Activated T-cell treated with anti-CD3 and anti-CD28 coated beads for 4 hours (primary cell): ENCODE measurements at places on chromosomes 6 and 20.

DNA sequence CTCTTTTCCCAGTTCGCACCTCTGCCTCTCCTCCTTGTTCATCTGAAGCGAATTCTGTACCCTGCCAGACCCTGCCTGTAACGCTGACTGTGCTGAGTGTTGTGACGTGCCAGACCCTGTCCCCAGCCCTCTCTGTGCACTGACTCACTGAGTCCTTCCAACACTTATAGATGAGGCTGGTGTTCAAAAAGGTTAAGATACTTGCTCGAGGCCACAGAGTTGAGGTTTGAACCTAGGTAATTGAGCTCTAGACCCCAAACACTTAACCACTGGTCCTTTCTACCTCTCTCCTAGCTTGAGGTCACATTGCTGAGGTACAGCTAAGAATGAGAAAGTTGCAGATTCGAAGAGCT is 45.7 kb upstream of the NEDD9 start:
- DNase-seq: no peak

- DNase-seq: no peak
Observed at GRCh38 chr6:153994004-153994403, 45.0 kb upstream of the OPRM1 start.

DNA sequence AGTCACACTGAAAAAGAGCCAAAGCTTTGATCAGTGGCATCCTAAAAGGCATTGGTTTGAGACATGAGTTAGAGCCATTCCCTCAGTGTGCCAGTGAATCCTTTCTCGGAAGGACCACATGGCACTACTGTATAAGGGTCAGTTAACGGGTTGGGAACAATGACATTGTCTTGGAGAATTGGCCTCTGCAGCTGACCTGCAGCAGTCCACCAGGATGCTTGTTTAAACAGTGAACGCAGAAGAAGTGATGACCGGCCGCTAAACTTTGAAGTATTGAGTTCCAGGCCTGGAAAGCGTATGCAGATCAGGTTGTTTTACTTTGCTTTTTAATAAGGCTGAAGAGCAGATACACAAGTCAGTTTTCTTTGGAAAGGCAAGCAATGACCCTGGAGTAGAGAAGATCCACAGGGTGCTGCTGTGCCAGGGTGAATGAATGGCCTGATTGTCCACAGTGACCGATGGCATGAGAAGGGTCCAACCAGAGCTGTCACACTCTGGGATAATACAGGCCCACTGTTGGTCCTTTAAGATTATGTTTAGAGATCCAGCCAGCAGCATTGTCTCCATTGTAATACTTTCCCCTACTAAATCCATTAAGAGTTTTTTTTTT is 57.8 kb downstream of the GMPR start:
- no peak for DNase-seq

- no peak for DNase-seq
Observed at GRCh38 chr20:44166008-44166407, 21.0 kb downstream of the JPH2 start.

- no peak for DNase-seq
Observed at GRCh38 chr6:123808556-123808955, 4.9 kb downstream of the NKAIN2 start.

- DNase-seq: no peak
Observed at GRCh38 chr6:131955192-131955591, 4.0 kb upstream of the CCN2 start.

DNA sequence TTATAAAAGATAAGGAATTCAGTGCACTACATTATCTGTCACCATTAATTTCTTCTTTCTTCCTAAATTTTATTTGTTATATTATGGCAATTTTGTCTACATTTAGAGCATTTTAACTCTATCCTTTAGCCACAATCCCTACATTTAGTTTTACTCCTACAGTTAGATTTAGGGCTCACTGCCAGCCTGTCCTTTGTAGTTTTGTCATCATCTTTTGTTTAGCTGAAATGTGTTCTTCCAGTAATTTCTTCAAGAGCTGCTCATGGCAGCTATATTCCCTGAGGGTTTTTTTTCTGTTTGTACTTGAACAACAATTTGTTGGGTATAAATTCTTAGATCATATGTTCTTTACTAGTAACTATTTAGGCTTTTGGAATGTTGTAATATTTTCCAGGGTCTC is 72.7 kb upstream of the B3GAT2 start:
- no peak for DNase-seq

DNA sequence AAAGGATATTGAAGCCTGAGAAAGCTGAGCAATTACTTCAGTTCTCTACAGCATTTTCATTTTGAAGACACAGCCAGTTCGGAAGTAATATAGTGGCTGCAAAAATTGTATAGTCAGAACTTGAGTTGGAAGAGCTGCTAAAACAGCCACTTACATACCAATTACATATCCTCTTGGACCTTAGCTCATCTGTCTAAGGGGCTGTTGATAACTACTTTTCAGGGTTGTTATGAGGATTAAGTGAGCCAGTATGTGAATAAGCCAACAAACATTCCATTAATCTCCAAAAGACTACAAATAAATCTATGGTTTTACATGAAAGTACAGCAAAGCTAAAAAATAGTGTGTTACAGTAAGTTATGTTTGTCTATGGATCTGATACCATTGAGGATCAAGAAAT is 59.7 kb downstream of the TMEM200A start:
- DNase-seq: no peak

- DNase-seq: no peak
Observed at GRCh38 chr6:161882196-161882765, 608.4 kb upstream of the AGPAT4 start.

GRCh38 chr6:29620630-29621029 is 12.4 kb downstream of the GABBR1 start:
- no peak for DNase-seq

GRCh38 chr6:118596774-118597320 is 48.8 kb downstream of the PLN start:
- DNase-seq: no peak

DNA sequence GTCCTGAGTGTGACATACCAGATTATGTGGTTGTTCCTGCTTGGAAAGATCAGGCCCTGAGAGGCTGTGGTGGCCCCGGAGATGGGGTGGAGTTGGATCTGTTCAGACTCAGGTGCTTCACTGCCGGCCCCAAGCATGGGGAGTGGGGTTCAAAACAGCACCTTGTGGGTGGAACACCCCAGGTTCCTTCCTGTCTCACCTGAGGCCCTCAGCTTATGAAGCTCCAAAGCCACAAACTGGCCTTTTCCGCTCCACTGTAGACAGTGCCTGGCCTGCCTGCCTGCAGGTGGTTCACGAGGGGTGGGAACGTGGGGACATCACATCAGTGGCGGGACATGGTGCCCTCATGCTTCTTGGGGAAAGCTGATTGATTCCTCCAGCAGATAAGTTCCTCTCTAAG is 146.4 kb downstream of the TAF4 start:
- DNase-seq: no peak

GRCh38 chr6:26319405-26320128 is 45.4 kb upstream of the BTN3A2 start:
- DNase-seq: no peak

DNA sequence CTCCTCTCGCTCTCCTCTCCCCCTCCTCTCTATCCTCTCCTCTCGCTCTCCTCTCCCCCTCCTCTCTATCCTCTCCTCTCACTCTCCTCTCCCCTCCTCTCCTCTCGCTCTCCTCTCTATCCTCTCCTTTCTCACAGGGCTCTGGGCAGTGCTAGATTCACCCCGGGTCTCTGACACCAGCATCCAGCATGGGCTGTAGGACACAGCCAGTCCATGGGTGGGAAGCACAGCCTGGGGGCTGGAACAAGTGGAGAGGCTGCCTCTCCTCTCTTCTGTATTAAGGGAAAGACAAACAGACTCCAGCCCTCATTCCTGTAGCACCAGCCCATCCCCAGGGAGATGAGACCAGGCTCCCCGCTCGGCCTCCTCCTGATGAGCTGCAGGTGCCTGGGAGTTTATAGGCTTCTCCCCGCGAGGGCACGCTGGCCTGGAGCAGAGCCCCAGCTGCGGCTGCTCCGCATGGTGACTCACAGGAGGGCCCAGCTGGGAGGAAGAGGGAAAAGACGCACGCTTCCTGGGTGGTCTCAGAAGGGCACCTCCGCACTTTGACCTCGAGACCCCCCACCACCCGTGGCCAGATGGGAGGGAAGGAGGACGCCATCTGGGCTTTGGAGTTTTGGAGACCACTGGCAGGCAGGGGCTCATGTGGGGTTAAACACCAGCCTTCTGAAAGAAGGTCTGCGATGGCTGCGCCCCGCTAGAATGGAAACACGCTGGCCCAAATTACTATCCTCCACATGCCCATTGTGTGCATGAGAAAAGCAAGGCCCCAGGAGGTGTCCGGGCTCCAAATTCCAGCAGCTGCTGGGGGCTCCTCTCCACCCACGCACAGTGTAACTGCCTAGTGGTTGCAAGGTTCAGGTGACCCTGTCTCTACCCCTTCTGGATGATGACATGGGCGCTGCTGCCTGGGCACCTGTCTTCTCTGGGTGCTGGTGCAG is 68.0 kb downstream of the BMP7 start:
- DNase-seq: no peak

DNA sequence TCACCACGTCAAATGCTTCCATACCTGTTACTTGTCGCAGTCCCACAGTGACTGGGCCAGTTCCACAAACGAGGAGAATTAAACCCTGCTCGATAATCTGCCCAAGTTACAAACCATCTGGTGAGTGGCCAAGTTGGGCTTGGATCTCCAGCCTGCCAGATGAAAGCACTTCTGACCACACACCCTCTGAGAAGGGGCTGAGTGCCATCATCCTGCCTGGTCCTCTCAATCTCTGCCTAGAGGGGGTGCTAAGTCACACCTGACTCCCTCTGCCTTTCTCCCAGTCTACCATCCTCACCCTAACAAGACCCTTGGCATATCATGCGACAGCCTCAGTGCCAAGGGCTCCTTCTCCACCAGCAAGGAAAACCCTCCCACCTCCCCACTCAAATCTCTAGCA is 15.8 kb downstream of the RRP36 start:
- no peak for DNase-seq

- no peak for DNase-seq
Observed at GRCh38 chr6:111329882-111330633, 153.0 kb downstream of the REV3L start.

DNA sequence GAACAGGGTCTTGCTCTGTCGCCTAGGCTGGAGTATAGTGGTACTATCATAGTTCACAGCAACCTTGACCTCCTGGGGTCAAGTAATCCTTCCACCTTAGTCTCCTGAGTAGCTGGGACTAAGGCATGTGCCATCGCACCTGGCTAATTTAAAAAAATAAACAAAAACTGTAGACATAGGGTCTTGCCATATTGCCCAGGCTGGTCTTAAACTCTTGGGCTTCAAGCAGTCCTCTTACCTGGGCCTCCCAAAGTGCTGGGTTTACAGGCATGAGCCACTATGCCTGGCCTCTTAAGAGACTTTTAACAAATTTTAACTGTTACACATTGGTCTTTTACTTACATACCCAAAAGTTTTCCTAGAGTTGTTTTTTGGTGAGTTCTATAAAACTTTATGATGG is 12.4 kb downstream of the CD2AP start:
- DNase-seq: no peak

GRCh38 chr6:36669002-36669401 is 9.5 kb upstream of the CDKN1A start:
- no peak for DNase-seq

GRCh38 chr6:4801491-4802110 is 25.4 kb downstream of the CDYL start:
- DNase-seq: no peak

- no peak for DNase-seq
Observed at GRCh38 chr20:44758247-44759101, 12.8 kb downstream of the KCNK15 start.

DNA sequence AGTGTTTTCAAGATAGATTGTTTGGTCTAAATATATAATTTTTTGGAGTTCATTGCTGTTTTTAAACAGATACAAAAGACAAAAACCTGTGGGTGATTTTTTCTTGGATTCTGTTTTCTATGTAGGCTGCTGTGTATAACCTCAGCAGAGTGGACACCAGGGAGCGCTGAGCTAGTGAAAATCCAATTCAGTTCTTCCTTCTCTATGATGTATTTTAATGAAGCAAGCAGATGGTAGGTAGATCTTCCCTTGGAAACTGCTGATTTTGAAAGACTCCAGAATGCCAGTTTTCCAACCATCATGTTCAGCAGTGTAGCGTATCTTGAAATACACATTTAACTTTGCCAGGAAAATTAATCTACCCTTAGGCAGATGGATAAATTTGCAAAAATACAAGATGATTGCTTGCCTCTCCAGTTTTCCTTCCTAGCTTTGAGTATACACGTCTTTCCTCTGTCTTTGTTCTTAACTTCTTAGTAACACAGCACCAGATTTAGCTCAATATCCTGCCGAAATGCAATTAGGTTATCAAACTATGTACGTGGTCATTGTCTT is 178.0 kb downstream of the PHF3 start:
- no peak for DNase-seq

- DNase-seq: no peak
Observed at GRCh38 chr20:14764511-14765369, 427.3 kb upstream of the FLRT3 start.

- no peak for DNase-seq
Observed at GRCh38 chr6:167550941-167551627, 226.2 kb downstream of the TTLL2 start.

DNA sequence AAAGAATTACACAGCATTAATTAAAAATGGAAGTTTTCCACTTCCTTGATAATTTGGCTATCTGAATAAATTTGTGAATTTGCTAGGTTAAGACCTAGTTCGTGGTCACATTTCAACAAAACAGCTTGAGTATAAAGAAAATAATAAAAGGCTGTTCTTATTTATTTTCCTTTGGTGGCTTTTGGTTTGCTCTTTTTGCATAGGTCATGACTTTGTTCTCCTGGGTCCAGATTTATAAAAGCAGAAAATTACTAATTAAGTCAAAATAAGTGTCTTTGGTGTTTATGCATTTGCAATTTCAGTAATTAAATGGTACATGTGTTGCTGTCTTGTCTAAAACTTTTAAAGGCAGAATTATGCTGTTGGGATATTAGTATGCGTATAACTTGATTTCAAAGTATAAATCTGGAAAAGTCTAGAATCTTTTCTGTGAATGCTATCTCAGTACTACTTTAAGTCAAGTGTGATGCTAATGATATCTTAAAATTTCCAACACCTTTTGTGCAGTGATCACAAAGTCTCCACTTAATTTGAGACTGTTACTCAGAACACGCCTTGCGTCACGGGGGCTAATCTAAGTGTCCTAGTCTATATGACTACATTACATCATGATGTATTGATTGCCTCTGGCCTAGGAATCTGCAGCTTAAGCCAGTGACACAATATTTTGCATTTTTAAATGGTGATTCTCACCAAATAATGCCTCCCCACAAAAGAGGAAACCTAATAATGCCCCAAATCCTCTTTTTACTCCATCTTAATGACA is 41.0 kb downstream of the GNAS start:
- no peak for DNase-seq

DNA sequence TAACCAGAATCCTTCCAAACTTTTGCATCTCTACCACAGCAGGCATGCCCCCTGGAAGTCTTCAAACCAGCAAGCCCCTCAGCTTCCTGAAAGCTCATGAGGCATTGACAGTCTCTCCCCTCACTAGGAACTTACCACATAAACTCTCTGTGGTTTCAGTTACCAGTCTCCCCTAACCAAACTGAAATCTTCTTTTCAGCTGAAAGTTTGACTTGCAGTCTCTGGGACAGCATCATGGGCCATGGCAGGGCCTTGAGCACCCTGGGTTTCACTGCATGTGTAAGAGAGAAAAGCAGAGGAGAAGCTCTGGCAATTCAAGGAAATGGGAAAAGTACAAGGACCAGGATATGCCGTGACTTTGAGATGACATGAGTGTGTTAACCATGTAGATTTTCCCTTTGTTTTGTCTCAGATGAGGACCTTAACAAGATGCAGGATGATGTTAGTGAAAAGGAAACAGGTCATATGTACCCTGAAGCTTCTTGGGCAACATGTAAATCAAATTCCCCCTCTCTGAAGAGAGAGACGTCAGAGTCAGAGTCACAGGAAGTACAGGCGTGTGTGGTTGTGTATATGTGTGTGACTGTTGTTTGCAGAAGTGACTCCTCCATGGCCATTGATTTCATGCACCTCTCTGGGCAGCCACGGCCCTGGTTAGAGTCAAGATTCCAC is 106.3 kb downstream of the TNFRSF21 start:
- DNase-seq: no peak
